Stimulated activated CD8-positive, alpha-beta memory T cell treated with anti-CD3 and anti-CD28 coated beads, Interleukin-4, amount 100 ng/mL, for 24 hours (primary cell): ENCODE measurements at places on chromosomes 3 and 15.

DNA sequence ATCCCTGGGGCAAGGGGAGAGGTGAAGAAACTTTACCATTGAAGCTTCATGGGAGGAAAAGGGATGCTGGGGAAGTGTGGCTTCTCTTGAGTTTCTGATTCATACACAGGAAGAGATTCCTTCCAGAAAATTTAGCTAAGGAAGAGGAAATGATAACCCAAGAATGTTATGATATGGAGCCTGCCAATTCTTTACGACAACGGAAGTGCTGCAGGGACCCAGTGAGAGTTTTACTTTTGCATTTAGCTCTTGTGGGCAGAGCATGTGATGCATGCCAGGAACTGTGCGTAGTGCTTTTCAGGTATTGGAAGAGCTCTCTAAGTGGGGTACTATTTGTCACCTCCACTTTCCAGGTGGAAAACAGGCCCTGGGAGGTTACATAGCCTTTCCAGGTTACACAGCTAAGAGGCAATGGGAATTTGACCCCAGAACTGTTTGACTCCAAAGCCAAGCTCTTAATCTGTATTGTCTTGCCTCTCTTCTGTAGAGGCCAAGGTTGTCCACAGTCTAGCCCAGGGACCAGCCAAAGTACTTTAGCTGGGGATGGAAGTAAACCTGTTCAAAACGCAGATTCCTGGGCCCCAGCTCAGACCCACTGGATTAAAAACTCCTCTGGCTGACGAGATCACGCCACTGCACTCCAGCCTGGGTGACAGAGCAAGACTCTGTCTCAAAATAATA lies 23.0 kb downstream of the CMTM7 start:
- no peak for DNase-seq

GRCh38 chr3:160781402-160781801 lies 25.4 kb downstream of the PPM1L start:
- no peak for DNase-seq

GRCh38 chr15:52808441-52808840 lies 18.3 kb upstream of the ONECUT1 start:
- DNase-seq, result no peak

GRCh38 chr15:101085311-101085700 lies 166.1 kb downstream of the LRRK1 start:
- no peak for DNase-seq

DNA sequence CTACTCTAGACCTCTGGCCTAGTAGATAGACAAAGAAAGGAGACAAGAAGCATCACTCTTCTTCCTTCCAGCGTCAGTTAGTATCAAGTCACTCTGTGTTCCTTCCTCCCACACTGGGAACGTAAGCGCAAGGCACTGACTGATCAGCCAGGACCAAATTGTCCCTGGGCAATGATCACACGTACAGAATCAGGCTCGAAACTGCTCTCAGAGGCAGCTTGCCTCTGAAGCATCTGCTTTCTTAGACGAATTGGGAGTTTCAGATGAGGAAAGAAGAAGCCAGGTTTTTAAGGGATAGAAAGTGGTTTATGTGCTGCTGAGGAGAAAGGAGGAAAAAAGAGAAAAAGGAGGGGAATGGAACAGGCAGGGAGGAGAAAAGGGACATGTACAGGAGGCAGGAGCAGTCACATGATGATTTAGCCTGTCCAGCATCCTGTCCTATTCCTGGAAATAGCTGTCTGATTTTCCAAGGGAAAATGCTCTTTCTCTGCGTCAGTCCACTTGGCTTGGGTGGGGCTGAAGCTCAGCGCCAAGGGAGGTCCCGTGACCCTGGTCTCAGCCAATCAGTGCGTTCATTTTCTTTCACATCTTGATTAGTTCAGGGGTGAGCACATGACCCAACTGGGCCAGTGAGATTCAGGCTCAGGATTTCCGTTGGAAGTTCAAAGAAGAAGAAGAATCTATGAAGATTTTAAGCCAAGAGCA lies 102.0 kb upstream of the PRICKLE2 start:
- no peak for DNase-seq

DNA sequence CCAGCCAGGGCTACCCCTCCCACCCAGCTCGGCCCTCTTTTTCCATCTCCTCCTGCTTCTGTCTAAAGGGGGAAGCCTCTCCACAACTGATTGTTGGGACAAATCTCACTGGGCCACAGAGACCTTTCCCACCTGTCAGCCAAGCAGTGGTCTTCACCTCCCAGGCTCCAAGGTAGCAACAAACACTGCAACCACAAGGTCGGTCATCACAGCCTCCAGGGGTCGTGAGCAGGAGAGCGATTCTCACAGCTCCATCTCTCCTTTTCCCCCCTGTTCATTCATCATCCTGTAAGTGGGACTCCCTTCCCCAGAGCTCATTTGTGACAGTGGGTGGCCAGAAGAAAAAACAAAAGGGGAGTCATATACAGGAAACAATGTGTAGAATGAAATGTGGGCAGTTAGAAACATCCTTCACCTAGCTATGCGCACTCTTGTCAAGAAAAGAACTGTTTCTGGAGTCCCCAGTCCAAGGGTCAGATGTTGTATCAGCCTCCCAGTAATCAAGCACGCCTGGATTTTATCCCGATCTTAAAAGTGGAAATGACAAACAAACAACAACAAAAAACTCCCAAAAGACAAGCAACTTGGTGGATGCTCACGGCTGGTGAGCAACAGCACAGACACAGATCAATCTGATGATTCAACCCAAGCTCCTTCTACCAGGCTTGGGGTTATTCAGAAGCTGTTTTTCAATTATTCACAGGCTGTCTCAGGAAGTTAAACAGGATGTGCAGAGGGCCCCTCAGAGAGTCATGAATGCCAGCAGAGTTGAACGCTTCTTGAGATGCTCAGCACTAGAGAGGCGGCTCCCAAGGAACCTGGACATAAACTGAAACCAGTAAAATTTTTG lies 22.4 kb downstream of the LYZL4 start:
- no peak for DNase-seq

GRCh38 chr3:145144361-145144760 lies 1016.6 kb downstream of the PLOD2 start:
- DNase-seq, result no peak

DNA sequence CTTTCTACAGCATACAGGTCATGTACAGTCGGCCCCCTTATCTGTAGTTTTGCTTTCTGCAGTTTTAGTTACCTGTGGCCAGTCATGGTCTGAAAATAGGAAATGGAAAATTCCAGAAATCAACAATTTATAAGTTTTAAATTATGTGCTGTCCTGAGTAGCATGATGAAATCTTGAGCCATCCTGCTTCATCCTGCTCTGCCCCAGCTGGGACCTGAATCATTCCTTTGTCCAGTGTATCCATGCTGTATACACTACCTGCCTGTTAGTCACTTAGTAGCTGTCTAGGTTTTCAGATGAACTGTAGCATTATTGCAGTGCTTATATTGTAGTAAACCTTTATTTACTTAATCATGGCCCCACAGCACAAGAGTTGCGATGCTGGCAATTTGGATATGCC lies 44.8 kb downstream of the AP4E1 start:
- no peak for DNase-seq

DNA sequence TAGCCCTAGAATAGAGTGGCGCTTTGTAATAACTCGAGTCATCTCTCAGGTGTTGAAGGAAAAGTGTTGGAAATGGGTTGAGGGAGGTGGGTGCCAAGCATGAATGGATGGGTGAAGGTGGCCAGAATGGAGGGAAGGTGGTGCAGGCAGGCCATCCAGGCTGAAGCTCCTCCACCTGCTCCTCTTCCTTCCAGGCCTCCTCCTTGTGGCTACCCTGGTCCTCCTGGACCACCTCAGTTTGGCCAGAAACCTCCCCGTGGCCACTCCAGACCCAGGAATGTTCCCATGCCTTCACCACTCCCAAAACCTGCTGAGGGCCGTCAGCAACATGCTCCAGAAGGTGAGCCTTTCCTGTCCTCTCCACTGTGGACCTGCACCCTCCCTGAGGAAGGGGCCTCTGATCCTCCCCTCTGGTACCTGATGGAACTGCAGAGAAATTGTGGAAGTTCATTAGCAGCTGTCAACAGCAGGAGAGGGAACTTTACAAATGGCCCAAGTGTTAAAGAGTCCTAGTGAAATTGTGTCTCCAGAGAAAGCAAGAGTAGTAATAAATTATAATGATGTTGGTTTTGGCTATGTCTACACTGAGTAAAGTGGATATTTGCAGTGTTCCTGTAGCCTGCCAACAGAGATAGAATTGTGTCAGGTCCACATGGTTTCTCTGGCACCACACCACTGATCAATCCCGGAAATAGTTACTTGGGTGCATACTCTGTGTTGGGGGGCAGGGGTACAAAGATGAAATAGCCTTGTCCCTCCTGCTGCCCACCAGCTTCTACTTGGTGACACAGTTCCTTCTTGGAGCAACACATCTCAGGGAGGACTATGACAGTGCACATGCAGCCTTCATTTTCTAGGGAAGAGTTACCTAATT lies 1.6 kb downstream of the IL12A start:
- no peak for DNase-seq

- DNase-seq, result no peak
Measured at GRCh38 chr3:24494618-24495325, at the start of gene THRB. Gene THRB, minus strand, starts transcription at chr3:24494850.

- DNase-seq, result no peak
Measured at GRCh38 chr15:37907136-37907535, 27.3 kb upstream of the TMCO5A start.
